ENCODE measurements at places on chromosomes 5 and 9.

- no peak for DNase-seq
Measured at GRCh38 chr9:118418887-118419565, 714.8 kb downstream of the TLR4 start.

GRCh38 chr5:103866169-103866568 lies 303.6 kb upstream of the NUDT12 start:
- peak; percentile 68 for DNase-seq

- no peak for DNase-seq
Measured at GRCh38 chr5:59838989-59839388, 54.5 kb downstream of the PDE4D start.

DNA sequence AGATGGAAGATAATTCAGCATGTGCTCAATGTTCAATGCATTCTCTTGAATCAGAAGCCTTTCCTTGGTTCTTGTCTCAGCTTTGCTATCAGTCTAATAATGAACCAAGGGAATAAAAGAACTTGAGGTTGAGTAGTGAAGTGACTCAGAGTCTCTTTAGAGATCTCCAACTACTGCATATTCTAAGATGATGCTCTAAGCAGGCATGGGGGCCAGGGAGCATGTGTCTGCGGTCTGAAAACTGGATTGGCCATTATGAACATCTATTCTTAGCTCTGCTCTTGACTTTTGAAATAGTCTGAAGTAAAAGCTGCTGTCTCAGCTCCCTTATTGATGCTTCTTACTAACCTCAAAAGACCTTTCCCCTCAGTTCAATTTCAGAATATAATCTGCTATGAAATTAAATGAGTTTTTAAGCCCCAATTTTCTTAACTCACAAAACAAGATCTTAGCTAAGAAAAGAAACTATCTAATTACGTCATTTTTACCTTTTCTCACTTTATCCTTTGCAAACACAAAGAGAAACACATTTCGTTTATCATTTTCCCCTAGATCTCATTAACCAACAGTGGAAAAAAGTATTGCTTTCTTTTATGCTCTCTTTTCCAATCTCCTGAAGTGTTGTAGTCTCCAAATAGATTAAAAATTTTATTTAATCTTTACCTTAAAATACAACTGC lies 44.8 kb downstream of the PLCXD3 start:
- peak; percentile 39 for DNase-seq

GRCh38 chr5:129743541-129744187 lies 4.2 kb upstream of the MINAR2 start:
- DNase-seq = no peak

All from HCEC 1CT (cell line).